ENCODE measurements at places on chromosomes 2 and 18.

- peak; percentile 58 for DNase-seq
Observed at GRCh38 chr2:138507267-138507666, 5.7 kb downstream of the SPOPL start.

GRCh38 chr18:53114441-53114840 is 774.4 kb downstream of the DCC start:
- no peak for DNase-seq

DNA sequence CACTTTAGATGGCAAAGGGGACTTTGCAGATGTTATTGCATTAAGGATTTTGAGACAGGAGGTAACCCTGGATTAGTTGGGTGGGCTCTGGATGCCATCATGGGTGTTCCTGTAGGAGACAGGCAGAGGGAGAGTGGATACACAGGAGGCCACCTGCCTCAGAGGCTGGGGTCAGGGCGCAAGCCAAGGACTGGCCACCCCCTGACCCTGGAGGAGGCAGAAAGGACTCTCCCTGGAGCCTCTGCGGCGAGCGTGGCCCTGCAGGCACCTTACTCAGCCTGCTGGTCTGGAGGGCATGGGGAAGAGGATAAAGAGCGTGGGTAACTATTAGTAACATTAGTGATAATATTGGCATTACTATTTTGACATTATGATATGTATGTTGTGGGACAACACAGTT is 21.6 kb upstream of the OTOS start:
- DNase-seq = no peak

DNA sequence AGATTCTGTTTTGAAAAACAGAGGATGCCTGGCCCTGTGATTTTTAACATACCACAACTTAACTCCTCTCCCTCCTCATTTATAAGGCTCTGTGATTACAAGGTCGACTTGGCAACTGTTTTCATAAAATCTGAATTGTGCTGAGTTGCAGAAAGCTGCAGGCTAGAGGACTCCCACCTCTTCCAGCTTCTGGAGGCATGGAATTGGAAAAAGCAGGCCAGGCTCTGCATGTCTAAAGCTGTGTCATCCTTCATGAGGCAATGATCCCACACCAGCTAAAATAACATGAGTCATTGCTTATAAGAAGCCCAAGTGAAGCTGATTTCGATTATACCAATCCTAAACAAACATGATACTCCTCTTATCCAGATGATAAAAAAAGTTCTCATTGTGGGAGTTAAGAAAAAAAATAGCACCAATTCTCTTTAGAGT is 11.7 kb downstream of the ARHGAP28 start:
- DNase-seq = no peak

GRCh38 chr2:209578394-209579001 is 154.7 kb downstream of the MAP2 start:
- DNase-seq = no peak

DNA sequence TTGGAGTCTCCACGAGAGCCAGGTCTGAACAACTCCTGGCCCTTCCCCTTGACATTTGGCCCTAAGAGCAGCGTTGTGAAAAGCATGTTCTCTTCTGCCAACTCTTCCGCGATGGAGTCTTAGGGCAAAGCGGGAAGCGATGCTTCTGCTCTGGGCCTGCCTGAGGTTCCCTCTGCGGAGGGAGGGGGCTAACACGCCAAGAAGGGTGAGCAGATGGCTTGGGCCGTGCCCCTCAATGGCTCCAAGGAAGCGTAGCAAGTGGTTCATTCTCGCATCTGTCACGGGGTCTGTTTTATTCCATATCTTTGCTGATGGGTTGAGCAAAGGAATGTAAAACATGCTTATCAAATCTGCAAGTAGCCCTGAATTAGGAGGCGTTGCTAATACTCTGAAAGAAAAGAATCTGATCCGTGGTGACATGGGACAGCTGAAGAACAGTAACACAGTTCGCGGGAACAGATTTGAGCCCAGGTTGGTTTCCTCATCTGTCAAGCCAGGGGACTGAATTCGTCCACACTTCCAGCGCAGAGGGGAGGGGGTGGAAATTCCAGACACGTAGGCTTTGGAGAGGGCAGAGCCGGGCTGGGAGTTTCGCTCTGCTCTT is 38.0 kb downstream of the DNMT3A start:
- no peak for DNase-seq

Measured in NCI-H1436 (cell line).